ENCODE measurements at places on chromosomes 5 and 9.

GRCh38 chr9:112971415-112971814 lies 40.6 kb downstream of the ZNF883 start:
- H3K27me3 ChIP-seq, result no peaks in the 10 kb centered on the region
- no peaks in the 10 kb centered on the region for H3K4me1 ChIP-seq
- no peak for DNase-seq
- no peaks in the 10 kb centered on the region for H3K36me3 ChIP-seq
- no peak overlapping the region for H3K27ac ChIP-seq

GRCh38 chr5:21199087-21199486 lies 1211.1 kb upstream of the CDH18 start:
- no peaks in the 10 kb centered on the region for H3K27me3 ChIP-seq
- no peak overlapping the region for H3K4me3 ChIP-seq
- no peak for DNase-seq
- no peaks in the 10 kb centered on the region for H3K36me3 ChIP-seq
- no peak overlapping the region for H3K27ac ChIP-seq

- H3K27ac ChIP-seq, result no peak overlapping the region
- no peak for DNase-seq
- no peaks in the 10 kb centered on the region for H3K36me3 ChIP-seq
- no peak overlapping the region for H3K4me3 ChIP-seq
- no peaks in the 10 kb centered on the region for H3K4me1 ChIP-seq
- peaks cover 3% of the 10 kb centered on the region for H3K27me3 ChIP-seq
These were observed 8.4 kb upstream of the ACOT12 start for GRCh38 chr5:81402192-81402930.

GRCh38 chr5:142549834-142550233 lies 136.1 kb downstream of the FGF1 start:
- DNase-seq, result no peak
- H3K36me3 ChIP-seq, result no peaks in the 10 kb centered on the region
- H3K4me3 ChIP-seq, result no peak overlapping the region
- peaks cover 6% of the 10 kb centered on the region for H3K4me1 ChIP-seq
- H3K27ac ChIP-seq, result no peak overlapping the region
- H3K27me3 ChIP-seq, result no peaks in the 10 kb centered on the region

- peaks cover 5% of the 10 kb centered on the region for H3K27me3 ChIP-seq
- no peak for DNase-seq
- H3K4me1 ChIP-seq, result no peaks in the 10 kb centered on the region
- H3K36me3 ChIP-seq, result no peaks in the 10 kb centered on the region
- H3K27ac ChIP-seq, result no peak overlapping the region
- H3K4me3 ChIP-seq, result no peak overlapping the region
These were observed 56.6 kb downstream of the KCNN2 start for GRCh38 chr5:114418176-114419066.

Measured in mesenchymal stem cell (in vitro differentiated cells and primary cell).